ENCODE measurements at places on chromosomes 2 and 18. TPM values are rescaled to one million over a fixed set of nuclear protein-coding genes. Genes with fewer than 3 reads are reported as not detected.

The CROCC2 gene
- total RNA-seq: 0.20 TPM

The NPC1 gene
- total RNA-seq: 78.0 TPM

The TMEM37 gene
- total RNA-seq: 0.20 TPM

The ACMSD gene
- total RNA-seq: not detected

The MAP3K19 gene
- not detected for total RNA-seq

The NEUROD1 gene
- total RNA-seq: not detected
